ENCODE measurements at places on chromosomes 6 and 20.
A peak's percentile ranks its signal among the peaks of the same experiment; 100 is the strongest.

GRCh38 chr6:3517350-3517749, 60.5 kb upstream of the SLC22A23 start:
- peak; percentile 88 for DNase-seq

DNA sequence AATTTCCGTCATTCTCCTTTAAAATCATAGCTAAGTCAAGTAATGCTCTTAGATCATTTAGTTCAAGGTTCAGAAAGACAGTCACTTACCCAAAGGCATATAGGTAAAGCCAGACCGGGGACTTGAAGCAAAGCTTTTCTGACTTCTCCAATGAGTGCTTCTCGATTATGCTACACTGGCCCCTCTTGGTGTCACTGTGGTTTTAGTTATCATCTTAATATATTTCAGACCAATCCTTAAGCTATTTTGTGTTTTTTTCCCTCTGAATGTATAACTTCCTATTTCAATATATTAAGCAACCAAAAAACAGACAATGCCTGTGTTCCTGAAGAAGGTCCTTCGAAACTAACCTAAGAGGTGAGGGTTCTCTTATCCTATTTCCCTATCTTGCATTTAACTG, 3.9 kb downstream of the PRDM1 start:
- peak; percentile 67 for DNase-seq

DNA sequence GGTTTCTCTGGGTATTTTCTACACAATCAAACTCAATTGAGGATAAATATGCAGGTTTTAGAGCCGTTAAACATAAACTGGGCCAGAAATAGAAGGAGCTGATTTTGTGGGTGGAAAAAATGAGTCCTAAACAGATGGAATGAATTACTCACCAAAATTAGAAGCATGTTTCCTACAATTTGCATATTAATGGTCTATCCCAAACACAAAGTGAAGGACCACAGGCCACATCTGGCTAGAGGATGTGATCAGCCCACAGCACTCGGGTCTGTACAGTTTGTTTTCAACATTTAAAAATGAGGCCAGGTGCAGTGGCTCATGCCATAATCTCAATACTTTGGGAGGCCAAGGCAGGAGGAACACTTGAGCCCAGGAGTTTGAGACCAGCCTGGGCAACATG, 296.3 kb downstream of the PREX1 start:
- DNase-seq: no peak

DNA sequence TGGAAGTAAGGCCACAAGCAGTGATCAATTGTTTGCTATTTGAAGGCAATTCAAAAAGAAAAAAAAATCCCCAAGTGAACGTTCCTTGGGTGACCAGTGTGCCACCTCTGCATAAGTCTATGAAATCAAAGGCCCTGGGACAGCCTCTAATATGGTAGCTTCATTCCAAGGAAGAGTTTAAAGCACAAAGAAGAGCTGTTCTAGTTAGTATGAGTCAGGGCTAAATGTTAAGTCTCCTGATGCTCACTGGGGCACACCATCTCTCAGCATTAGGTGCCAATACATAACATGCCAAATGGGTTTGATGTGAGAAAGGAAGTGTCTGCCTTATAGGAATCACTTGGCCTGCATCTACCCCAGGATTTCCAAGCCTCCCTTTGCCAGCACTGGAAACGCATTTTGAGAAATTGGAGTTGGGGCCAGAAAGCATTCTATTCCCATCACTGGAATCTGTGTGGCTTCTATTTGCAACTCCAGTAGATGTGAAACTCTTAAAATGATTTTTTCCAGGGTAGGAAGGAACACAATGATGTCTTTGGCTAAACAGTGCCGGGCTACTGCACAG, 13.0 kb downstream of the UNC5CL start:
- no peak for DNase-seq

- no peak for DNase-seq
Measured at GRCh38 chr20:43721429-43722152, 5.2 kb downstream of the GTSF1L start.

DNA sequence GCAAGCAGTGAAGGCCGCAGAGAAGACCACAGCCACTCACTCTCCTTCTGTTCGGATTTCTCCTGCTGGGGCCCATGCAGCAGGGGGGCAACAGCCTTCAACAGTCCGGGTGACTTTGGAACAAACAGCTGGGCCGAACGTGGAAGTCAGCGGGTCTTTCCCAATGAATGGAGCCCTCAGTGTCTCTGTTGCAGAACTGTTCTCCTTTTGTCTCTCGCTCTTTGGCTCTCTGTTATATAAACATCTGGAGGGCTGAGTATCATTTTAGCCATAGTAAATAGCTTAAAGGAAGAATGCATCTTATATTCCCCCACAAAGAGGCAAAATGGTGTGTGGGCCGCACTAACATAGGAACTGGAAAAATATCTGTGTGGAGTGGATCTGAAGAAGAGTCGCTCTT, 136.7 kb upstream of the RALGAPA2 start:
- no peak for DNase-seq

- no peak for DNase-seq
Measured at GRCh38 chr20:32845786-32846185, 12.9 kb upstream of the EFCAB8 start.
